Stimulated activated effector memory CD8-positive, alpha-beta T cell treated with anti-CD3 and anti-CD28 coated beads, Interleukin-12 subunit alpha, Interleukin-12 subunit beta, amount 100 ng/mL, for 72 hours (primary cell): ENCODE measurements at places on chromosomes 5 and 9.

DNA sequence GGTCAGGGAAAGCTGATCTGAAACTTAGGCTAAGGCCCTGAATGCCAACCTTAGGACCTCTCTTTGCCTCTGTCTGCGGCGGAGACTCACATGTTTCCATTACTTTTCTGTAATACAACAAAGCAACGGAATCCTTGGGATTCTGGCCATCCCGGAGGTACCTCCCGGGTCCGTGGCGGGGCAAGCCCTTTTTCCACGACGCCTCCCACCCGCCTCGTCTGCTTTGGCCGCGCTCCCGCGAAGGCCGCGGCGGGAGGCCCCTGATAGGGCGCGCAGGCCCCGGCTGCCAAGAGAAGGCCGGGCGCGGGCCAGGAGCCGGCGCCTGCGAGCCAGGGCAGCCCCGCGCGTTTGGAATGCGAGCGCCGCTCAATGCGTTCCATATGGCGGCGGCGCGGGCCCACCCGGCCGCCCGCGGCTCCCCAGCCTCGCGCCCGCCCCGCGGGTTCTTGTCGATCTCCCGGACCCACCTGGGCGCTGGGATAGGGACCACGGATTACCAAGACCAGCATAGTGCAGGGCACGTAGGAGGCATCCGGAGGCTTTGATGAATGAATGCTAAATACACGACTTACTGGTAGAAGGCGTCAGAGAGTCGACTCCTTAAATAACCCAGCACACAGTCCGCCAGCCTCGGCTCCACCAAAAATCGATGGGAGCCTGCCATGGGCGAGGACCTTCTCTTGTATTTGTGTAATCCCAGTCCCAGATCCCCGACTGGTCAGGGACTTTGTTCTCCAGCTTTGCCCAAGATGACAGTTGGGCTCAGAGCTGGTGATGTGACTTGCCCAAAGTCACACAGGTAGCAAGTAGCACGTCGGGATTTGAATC lies 17.5 kb upstream of the PHF19 start:
- peak; percentile 52 for DNase-seq

- no peak for DNase-seq
These were observed 92.7 kb downstream of the RFX3 start for GRCh38 chr9:3433066-3433465.

- DNase-seq, result no peak
These were observed 1195.9 kb downstream of the DTWD2 start for GRCh38 chr5:117792476-117792875.

GRCh38 chr5:60718166-60718892 lies 18.4 kb upstream of the DEPDC1B start:
- no peak for DNase-seq

- DNase-seq, result no peak
These were observed 138.6 kb upstream of the RASA1 start for GRCh38 chr5:87129046-87129445.

- DNase-seq, result no peak
These were observed at the start of gene GNA14 for GRCh38 chr9:77648234-77649108. GNA14 (minus strand) TSS chr9:77648322; CDS start chr9:77647793, 529 bp downstream.

GRCh38 chr5:77449277-77449676 lies 42.8 kb downstream of the WDR41 start:
- no peak for DNase-seq

DNA sequence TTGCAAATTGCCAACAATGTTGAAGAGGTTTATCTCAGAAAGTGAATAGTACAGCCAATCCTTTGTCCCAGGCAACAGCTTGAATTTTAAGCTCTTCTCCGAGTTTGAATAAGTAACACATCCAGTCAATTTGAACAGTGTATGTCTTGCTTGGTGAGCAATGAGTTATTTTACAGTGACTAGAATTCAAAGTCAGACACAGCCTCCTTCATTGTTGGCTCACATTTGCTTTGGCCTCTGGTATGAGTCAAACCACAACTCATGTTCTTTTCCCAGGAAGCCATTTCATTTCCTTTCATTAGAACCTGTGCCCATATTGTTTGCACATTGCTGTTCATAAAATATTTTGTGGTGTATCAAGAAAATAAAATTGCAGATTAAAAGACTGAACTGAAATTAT lies 622.0 kb upstream of the DAB2 start:
- DNase-seq, result no peak

DNA sequence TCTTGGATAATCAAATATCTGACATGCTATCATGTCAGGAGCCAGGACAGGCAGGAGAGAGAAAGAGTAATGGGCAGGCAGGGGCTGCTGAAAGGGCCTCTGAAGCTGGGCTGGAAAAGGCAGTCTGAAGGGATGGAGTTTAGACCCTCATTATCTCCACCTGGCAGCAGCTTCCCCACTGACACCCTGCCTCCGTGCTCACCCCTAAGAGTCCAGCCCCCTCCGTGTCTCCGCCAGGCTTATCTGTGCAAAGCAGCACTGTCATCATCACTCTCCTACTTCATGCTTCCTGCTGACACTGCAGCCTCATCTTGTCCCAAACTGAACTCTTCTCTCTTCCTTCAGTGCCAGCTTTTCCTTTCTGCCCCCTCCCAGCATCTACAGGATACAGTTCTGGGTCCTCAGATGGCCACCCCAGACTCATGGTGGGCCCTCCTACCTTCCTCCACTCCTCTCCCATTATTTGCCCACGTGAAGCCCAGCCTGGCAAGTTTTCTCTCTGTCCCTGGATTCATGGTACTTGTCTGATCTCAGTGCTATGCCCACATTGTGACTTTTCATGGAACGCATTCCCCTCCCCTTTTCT lies 70.9 kb upstream of the KLF9 start:
- DNase-seq, result no peak

DNA sequence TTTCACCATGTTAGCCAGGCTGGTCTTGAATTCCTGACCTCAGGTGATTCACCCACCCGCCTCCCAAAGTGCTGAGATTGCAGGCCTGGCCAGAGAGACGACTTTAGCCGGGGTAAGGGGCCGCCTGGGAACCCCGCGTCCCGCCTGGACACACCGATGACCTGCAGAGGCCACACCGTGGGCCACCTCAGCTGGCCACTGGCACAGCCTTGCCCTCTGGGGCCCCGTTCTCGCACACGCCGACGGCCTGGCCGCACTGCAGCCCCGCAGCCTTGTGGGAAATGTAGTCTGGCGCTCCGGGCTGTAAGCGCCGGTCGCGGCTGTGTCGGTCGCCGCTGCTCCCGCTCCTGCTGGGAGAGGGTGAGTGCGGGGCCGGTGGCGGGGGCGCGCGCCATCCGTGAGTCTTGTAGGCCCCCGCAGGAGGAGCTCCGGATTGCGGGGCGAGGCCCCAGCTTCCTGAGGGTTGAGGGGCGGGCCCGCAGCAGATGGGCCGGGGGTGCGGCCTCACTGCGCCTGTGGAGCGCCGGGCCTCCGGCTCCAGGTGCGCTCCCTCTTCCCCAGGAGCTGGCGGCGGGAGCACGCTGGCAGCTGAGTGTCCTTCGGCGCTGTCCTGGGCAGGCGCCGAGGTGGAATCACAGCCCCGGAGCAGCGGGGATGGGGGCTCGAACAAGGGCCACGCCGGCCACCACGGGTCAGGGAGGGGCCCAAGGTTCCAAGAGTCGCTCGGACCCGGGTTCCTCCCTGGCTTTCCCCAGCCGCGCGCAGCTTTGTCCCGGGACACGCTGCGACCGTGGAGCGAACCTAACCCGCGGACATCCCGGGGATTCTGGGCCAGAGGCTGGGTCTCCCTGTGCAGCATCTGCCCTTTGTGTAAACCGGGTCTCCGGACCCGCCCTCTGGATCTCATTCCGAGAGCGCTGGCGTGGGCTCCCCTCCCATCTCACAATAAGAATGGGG lies at the start of gene ZFP2:
TSS of gene ZFP2 (plus strand) at position 299 of the 957 bp plus-strand sequence. CDS start 35,401 bp downstream, outside the sequence.
- DNase-seq, result no peak

- DNase-seq, result no peak
These were observed 20.6 kb downstream of the ELL2 start for GRCh38 chr5:95940758-95941682.

- no peak for DNase-seq
These were observed 33.8 kb downstream of the ZNF131 start for GRCh38 chr5:43154469-43154868.

DNA sequence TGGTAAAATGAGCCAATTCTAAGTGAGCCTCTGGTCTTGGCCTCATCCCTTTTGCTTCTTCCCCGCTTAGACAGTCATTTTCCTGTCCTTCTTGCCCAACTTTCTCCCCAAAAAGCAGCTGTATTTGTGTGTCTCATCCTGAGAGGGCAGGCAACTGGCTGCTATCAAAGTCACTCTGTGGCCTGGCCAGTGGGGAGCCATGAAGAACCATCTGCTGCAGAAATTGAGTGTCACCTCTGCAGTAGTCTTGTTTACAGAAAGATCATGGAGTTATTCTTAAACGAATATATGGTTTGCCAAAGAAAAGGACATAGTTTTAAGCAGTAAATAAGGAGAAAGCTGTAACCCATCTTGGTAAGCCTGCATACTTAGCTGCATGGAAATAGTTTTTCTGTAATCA lies 233.6 kb upstream of the ELAVL2 start:
- no peak for DNase-seq

DNA sequence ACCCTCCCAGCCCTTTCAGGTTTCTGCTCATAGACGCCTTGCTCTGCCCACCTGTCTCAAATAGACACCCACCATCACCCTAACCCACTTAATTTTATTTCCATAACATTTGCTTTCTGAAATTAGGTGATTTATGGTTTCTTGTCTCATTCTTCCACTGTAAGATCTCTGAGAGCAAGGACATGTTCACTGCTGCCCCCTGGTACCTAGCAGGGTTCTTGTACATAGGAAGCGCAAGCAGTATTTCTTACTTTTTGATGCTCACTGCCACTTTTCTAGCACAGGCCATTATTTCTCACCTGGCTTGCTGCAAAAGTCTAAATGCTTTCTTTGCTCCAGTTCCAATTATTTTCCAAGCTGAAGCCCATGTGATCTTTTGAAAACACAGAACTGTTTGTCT lies 16.8 kb downstream of the C9orf57 start:
- no peak for DNase-seq

- no peak for DNase-seq
These were observed 44.7 kb upstream of the CRHBP start for GRCh38 chr5:76908166-76908565.

GRCh38 chr5:82160948-82161347 lies 117.2 kb downstream of the RPS23 start:
- no peak for DNase-seq

- DNase-seq, result no peak
These were observed 24.4 kb upstream of the CLK4 start for GRCh38 chr5:178651046-178651810.

- DNase-seq, result no peak
These were observed 12.1 kb downstream of the FAM78A start for GRCh38 chr9:131264231-131264630.

DNA sequence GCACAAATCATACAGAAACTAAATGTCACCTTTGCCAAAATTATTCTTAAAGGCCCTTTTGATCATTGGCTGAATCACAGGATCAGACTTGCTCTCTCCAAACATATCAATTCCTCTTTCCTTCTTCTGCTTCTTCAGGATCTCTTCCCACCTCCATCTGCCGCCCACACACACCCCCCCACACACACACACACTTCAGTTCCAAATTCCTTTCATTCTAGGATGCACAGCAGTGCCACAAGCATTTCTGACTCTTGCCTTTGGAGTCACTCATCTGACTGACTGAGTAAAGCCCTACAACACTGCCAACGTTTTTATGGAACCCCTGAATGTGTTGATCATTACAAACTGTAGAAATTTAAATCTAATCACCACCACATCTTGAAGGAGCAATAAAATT lies 22.9 kb downstream of the DNAH5 start:
- DNase-seq, result no peak

- no peak for DNase-seq
These were observed 212.0 kb upstream of the KIF2A start for GRCh38 chr5:62093976-62094375.

- DNase-seq, result no peak
These were observed 71.2 kb upstream of the CNTLN start for GRCh38 chr9:17063535-17064135.

- no peak for DNase-seq
These were observed 76.2 kb upstream of the TBC1D2 start for GRCh38 chr9:98331536-98332259.

- DNase-seq, result no peak
These were observed 97.8 kb downstream of the GPR21 start for GRCh38 chr9:123131258-123131657.

DNA sequence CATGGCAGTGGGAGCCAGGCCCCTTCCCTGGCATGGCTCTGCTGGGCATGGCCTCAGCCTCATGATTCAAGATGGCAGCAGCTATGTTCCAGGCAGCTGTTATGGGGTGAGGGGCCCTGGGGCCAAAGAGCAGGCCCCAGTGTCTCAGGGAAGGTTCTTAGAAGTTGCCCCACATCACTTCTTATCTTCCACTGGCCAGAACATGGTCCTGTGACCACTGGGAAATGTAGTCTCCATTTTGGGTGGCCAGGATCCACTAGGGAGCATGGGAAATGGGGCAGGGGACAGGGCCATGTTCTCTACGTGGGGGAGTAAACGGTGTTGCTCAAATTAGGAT lies 18.3 kb downstream of the SUSD3 start:
- DNase-seq, result no peak

GRCh38 chr5:68884883-68885282 lies 208.9 kb upstream of the SLC30A5 start:
- no peak for DNase-seq

- DNase-seq, result no peak
These were observed 60.0 kb downstream of the HRH2 start for GRCh38 chr5:175717837-175718236.

GRCh38 chr5:147530530-147531389 lies 20.9 kb upstream of the DPYSL3 start:
- DNase-seq, result no peak

DNA sequence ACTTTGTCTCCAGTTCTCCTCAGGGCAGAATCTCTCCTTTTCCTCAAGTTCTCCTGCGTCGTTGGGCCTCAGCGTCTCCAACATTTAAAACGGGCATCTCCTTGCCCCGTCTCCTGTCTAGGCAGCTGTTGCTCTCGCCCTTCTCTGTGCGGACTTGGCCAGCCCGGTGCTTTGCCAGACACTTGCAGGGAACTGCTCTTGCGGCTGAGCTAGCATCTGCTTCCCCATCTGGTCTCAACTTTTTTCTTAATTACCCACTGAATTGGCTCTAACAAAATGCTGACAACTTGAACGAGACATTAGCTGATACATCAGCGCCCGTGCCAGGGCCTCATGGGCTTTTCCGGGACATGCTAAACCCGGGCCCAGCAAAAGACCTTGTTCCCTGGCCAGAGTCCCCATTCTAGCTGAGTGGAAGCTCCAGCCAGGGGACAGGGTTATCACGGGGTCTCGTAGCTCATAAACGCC lies 25.1 kb downstream of the ZNF618 start:
- peak; percentile 8 for DNase-seq

DNA sequence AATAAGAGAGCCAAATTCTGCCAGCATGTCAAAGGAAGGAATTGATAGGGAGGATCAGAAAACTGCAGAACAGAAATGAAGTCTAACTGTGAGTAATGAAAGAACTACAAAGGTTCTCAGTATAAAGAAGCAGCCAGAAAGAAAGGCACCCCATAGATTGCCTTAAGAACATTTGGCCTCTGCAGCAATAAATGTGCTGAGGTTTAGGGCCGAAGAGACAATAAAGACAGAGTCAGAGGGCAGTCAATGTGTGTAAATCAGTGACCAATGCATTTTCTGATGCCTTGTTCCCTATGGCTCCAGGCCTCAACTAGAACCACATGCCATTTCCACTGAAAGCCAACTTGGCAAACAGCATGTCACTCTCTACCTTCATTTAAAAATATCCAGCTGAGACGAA lies 281.0 kb downstream of the HINT1 start:
- DNase-seq, result no peak
